ENCODE measurements at places on chromosomes 11 and 22.

- DNase-seq, result no peak
These were observed 11.9 kb downstream of the FAM83F start for GRCh38 chr22:40006641-40007040.

- peak; percentile 96 for DNase-seq
These were observed 164.5 kb downstream of the SOX6 start for GRCh38 chr11:16191868-16192240.

- peak; percentile 71 for DNase-seq
These were observed 15.6 kb upstream of the INCENP start for GRCh38 chr11:62108017-62108750.

DNA sequence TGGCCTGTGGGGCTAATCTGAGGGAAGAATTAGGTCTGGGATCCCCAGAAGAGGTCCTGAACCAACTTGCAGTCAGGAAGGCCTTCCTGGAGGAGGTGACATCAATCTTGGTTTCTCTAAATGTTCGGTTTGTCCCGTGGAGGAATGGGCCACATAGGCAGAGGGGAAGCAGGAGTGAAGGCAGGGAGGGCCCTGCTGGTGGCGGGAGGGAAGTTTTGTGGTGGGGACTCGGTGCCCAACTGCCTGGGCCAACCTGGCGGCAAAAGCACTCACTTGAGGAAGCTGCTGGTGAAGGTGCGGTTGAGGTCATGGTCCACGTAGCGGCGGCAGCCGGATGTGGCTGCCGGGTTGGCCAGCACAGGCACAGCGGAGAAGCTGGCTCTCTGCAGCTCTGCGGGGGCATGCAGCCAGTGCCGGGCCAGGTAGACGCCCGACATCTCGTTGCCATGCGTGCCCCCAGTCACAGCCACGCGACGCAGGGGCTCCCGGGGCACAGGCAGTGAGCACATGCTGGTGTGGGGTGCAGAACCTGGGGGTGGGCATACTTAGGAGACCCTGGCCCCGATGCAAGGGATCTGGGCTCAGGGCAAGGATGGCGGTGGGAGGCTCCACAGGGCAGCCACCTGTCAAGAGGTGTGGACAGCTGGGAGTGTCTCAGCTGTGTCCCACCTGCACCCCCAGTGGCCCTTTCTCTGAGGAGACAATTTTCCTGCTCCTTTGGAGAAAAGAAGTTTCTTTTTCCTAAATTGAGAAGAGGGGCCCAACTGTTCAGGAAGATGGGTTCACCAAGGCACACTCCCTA lies 3.8 kb downstream of the ACY3 start:
- no peak for DNase-seq

GRCh38 chr11:93403930-93404329 lies 73.4 kb downstream of the DEUP1 start:
- no peak for DNase-seq

GRCh38 chr11:134893810-134894685 lies 482.0 kb upstream of the B3GAT1 start:
- no peak for DNase-seq

DNA sequence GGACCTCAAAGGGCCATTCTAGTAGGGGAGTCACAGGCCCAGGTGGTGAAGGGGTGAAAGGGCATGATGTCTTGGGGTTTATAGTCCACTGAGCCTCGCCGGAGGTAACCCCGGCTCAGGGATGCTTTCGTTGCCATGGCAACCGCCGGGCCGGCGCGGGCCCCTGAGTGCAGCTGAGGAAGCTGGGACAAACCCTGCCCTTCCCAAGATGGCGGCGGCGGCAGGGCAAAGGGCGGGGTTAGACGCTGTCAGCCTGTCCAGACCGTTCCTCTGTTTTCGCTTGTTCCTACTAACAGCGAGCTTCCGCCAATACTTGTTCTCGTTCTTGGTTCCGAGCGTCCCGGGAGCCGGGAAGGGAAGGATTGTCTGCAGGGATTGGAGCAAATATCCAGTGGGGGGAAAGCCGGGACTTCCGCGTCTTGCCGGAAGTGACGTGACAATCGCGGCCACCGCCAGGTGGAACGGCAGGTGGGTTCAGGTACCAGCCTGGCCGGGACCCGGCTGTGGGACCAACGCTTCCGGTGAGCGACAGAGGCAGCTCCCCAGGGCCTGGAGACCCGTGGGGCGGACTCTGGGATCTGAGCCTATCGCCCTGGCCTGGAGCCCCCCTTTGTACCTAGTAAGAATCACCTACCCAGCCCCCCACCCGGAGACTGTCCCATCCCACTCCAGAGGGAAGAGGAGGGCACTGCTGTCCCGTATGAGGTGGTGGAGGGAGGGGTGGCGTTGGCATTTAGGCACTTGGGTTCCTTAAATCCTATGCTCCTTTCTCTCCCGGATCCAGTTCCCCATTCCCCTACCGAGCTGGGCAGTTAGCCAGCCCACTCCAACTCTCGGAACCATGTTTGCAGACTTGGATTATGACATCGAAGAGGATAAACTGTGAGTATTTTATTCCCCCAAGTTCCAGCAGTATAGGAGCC lies at the start of gene PICK1:
PICK1 (plus strand) TSS at position 436 of the 923 bp plus-strand sequence; CDS start at position 842, 406 bp downstream.
- DNase-seq, result peak; percentile 95

DNA sequence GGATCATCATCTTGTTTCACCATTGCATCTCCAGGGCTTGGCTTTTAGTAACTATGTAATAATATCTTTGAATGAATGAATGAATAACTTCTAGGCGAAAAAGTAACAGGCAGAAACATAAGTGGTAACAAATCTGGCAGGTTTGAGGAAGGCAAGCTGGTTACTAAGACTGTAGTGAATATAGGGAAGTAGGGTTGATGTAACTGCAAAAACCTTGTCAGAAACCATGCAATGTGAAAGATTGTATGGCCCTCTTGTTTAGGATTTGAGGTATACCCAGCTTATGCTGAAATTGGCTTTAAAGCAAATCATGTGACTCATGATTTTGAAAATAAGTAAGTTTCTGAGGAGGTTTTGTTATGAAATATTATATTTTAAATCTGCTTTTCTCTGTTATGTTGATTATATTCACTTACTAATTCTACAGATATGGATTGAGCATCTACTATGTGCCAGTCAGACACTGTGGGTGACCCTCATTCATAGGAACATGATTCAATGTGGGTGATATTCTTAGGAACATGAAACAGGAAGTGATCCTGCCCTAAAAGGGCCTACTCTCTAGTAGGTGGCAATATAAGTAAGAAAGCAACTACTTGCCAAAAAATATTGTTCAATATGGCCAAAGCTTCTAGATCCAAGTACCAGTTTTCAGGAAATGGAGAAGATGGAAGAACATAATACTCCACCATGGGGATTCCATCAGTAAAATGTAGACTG lies 115.5 kb upstream of the CCDC90B start:
- DNase-seq, result no peak

DNA sequence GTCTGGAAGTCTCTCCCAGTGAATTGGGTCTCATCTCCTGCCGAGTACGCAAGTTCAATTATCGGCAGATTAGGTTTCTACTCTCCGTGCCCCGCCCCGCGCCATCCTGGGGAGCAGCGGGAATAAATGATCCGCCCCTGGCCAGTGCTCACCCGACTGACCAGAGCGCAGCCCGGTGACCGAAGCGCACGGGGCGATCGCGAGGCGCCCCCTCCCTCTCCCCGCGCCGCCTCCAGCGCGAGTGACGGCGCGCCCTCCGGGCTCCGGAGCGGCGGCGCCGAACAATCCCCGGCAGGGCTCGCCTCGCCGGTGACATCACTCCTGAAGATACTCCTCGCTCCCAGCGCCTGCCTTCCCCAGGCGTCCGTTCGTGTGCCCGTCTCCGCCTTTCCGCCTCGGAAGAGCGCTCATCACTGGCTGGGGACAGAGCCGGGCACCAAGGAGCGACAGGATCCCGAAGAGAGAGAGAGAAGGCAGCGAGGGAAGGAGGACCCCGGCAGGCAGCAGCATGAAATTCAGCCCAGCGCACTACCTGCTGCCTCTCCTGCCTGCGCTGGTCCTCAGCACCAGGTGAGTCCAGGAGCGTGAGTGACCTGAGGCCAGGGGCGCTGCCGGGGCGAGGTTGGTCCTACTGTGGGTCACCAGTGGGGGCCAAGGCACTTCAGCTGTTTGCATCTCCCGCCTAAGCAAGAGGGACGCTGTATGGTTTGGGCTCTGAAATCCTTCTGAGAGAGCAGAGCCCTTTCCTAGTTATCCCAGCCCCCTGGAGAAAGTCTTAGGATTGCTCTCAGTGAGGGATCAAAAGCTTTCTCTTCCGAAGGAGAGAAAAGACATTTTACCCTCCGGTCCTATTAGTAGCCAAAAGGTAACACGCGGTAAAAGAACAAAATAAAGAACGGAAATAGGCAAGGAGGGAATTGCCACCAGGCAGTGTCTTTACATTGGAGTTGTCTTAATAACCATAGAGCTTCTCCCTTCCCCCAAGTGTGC lies at the start of gene LUZP2:
LUZP2 (plus strand) TSS at position 318 of the 990 bp plus-strand sequence.
- DNase-seq, result no peak

GRCh38 chr11:88629496-88629895 lies 292.0 kb upstream of the CTSC start:
- no peak for DNase-seq

GRCh38 chr22:47596176-47596690 lies 833.8 kb downstream of the TBC1D22A start:
- no peak for DNase-seq

DNA sequence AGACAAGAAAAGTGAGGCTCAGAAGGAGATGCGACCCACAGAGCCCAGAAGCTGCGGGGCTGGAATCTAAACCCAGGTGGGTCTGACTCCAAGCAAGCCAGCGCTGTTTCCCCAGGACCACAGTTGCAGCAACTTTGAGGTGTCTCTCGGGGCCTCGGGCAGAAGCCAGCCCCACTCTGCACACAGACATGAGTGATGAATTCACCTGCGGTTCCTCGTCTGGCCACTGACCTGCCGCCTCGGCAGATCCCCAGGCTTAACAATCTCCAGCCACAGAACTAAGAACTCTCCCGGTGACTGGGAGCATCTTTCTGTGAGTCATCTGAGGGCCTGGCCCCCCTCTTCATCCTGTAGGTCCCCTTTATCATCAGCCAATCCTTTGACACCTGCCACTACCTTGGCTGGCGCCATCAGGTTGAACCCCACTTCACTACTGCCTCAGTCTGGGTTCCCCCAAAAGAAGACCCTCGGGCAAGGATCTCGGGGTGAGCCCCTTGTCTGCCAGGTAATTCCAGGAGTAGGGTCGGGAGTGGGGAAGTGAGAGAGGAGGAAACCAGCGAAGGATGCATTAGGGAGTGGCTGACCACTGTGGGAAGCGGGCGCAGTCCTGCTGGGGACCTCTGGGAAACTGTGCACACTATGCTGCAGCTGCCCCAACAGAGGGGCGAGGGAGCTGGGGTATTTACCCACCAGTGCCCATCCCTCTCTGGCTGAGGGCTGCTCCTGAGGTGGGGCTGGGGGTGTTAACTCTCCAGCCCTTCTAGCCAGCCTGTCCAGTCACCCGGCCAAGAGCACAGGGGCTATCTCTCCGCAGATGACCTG lies 33.0 kb upstream of the MN1 start:
- no peak for DNase-seq

DNA sequence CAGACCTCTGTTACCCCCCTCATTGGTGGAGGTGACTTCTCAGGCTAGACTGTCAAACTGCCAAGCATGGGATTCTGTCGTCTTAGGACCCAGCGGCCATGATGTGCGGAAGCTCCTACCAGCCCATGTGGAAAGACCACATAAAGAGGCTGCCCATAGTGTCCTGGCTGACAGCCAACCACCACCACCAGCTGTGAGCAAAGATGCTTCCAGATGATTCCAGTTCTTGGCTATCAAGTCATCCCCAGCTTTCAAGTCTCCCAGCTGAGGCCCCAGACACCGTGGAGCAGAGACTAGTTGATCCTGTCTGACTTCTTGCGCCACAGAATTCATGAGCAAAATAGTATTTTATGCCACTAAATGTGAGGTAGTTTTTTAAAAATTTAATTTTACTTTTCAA lies 32.9 kb downstream of the SCUBE1 start:
- DNase-seq, result no peak

DNA sequence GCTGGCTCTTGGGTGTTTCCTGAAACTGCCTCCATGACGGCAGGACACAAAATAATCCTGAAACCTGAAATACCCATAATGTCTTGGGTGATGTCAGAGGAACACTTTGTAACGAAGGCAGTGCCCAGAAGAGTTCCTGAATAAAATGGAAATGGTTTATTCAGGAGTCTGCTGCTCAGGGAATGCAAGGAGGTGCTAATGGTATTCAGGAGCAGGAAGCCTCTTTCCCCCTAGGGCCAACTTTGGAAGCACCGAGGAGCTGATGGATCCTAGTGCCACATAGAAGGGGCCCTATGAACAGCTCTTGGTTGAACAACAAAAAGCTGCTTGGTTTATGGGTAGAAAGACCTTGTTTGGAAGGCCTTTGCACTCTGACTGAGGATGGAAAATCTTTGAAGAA lies 15.5 kb downstream of the TREH start:
- no peak for DNase-seq

GRCh38 chr22:17606496-17606895 lies 22.1 kb downstream of the ATP6V1E1 start:
- no peak for DNase-seq

DNA sequence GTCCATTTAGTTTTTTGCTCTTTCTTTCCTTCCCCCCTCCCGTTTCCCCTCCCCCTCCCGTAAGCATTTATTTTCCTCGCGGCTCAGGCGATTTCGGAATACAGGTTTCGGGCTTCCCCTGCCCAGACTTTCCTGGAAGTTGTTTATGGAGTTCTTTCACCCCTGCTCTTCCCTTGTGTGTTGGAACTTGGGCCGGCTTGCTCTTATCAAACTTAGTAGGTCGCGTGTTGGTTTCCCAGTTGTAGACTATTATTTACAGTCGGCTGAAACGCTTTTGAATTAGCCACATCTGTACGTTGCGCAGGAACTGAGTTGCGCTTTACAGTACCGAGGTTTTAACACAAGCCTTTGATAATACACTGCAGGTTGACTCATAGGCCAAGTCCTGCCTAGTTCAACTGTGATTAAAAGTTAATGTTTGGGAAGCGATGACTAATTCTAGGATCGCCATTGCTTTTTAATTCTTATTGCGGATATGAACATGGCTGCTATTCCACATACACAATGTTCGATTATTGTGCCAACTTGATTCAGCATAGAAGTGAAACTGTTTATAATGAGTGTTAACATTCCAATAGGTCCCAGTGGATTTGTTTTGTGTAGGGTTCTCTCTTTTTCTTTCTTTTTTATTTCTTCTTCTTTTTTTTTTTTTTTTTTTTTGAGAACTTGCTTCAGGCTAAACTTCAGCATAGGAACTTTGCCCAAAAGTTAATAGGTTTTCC lies 1.7 kb downstream of the YAP1 start:
- DNase-seq, result peak; percentile 61

DNA sequence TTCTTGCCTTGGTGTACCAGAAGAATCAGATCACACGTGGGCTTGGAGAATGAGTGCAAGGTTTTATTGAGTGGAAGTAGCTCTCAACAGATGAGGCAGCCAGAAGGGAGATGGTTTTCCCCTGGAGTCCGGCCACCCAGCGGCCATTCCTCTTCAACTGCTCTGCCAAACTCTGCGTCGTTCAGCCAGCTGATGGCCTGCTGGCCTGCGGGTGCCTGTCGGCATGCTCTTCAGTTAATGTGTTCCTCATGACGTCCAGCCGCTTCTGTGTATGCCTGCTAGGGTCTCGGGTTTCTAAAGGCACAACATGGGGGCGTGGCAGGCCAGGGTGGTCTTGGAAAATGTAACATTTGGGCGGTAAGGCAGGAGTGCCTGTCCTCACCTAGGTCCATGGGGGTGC lies 487.9 kb upstream of the LRRC4C start:
- no peak for DNase-seq
